IMR-90 (cell line): ENCODE measurements at places on chromosomes 3 and 15. TPM values are rescaled to one million over a fixed set of nuclear protein-coding genes. Genes with fewer than 3 reads are reported as not detected.
A peak's percentile ranks its signal among the peaks of the same experiment; 100 is the strongest.

The KCNMB2 gene
- not detected in 2 replicates for total RNA-seq

The CCNB2 gene
- 52.5 and 57.2 TPM in 2 replicates for total RNA-seq

DNA sequence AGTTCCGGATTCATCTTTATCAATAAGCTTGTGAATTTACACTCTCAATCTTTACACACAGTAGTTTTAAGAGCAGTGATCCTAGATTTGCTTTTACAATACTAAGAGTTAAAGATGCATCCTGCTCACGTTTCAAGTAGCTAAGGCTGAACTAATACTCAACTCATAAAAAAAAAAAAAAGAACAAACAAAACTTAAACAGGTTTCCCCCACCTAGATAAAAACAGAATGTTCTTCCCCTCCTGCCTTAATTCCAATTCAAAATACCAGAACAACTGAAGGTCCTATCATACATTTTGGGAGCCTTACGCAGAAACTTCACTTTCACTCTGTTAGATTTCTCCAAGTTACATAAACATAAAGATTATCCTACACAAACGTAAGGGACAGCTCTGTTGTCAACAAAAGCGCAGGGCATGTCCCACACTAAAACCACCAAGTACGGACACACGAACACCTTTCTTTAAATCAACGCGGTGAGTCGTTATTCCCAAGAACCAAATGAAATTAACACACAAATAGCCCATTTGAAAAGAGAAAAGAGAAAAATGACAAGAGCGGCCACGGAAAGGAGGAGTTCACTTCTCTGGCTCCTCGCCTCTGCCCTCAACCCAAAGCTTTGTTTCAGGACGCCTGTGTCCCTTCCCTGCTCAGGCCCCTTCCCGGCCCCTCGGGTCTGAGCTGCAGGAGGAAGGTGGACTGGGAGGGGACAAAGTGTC is 941 bp downstream of the CBLB start:
- DNase-seq, result no peak

The GPR15 gene
- total RNA-seq, result not detected in 2 replicates

GRCh38 chr3:52724511-52724910 is 18.6 kb downstream of the SPCS1 start:
- DNase-seq, result no peak

The CYP1A2 gene
- not detected in 2 replicates for total RNA-seq

GRCh38 chr3:28232659-28233058 is 8.8 kb upstream of the CMC1 start:
- DNase-seq, result no peak

DNA sequence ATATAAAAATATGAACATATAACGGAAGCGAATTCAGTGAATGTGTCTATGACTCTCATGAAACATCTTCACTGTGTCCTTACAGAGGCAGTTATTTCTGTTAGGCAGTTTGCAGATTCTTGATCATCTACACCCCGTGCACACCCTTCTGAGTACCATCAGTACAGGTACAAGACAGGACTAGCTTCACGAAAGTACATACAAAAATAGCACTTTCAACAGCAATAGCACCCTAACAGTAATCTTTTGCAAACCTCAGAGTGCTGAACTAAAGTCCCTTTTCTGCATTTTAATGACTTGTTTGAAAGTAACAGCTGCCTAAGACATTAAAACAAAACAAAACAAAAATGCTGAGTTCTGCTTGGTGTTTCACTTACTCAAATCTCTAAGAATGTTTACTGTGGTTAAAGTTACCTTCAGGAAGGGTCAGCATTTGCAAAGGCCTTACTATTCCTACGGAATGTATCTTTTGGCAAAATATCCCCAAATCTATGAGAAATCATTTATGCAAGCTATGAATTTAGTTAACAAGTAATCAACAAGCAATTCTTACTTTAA is 104.1 kb downstream of the CNTN3 start:
- no peak for DNase-seq

DNA sequence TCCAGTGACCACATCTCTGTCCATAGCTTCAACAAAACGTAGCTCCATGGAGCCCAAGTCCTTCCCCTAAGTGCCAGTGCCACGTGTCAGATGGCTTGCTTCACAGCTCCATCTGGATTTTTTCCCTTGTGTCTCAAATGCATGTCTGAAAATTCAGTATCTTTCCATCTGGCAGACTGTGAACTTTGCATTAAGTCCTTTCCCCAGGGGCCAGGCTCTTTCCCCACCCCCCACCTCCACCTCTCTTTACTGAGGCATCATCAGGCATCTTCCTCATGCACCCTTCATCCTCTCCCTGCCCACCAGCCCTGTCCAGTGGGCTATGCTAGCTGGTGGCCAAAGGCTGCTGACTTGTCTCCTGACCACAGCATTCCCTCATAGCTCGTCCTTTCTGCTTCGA is 53.7 kb downstream of the PDIA5 start:
- DNase-seq, result no peak

GRCh38 chr15:31270767-31271166 is 55.9 kb upstream of the KLF13 start:
- no peak for DNase-seq

- DNase-seq, result no peak
Measured at GRCh38 chr3:132342183-132342582, 25.0 kb downstream of the ACP3 start.

- no peak for DNase-seq
Measured at GRCh38 chr3:165636684-165637015, 200.6 kb downstream of the BCHE start.

The PARL gene
- total RNA-seq, result 35.5 and 44.2 TPM in 2 replicates

The FAM107A gene
- not detected in 2 replicates for total RNA-seq

- no peak for DNase-seq
Measured at GRCh38 chr3:32216172-32216783, 22.2 kb upstream of the CMTM8 start.

DNA sequence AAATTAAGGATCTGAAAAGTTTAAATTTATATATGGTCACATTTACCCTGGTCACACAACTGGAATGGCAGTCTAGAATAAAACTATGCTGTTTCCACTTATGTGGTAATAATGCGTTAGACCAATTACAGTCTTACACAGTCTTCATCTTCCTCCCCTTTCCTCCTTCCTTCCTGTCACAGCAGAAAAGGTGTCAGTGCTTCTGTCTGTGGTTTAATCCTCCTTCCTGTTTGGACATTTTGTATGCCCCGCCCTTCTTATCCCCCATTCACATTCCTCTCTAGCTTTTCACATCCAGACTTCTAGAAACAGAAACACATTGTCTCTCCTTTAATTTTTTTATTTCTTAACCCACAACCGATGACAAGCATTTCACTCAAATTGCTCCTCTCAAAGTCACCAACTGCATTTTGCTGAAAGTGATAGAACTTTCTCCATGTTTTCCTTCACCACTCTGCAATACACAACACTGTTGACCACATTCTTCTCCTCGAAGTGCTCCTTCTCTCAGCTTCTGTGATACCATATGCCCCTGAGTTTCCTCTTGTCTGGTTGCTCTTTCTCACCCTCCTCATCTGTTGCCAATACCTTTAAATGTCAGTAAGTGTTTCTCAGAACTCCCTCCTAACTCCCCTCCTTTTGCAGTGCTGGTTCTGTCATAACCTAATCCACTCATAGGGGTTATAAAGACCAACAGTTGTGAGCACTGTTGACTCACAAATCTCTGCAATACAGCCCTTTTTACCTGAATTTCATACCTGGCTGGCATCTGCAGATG is 271.6 kb downstream of the UBE2E2 start:
- no peak for DNase-seq

The KLHL40 gene
- total RNA-seq, result not detected in 2 replicates

DNA sequence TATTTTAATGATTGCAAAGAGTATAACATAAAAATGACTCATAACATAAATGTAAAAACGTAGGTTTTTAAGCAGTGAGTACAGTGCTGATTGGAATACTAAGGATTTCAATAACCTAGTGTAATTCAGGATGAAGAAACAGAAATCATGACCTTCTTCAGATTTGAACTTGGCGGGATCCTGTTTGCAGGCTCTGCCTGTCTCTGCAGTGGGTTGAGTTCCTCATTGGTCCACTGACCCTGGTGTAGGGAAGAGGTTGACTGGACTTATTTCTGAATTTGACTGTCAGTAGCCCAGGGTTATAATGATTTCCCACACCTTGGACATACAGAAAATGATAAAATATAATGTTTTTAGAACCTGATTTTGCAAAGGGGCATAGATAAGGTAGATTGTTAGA is 171.7 kb downstream of the FNDC3B start:
- peak; percentile 25 for DNase-seq

- DNase-seq, result no peak
Measured at GRCh38 chr15:44084171-44084570, 110.9 kb downstream of the FRMD5 start.

DNA sequence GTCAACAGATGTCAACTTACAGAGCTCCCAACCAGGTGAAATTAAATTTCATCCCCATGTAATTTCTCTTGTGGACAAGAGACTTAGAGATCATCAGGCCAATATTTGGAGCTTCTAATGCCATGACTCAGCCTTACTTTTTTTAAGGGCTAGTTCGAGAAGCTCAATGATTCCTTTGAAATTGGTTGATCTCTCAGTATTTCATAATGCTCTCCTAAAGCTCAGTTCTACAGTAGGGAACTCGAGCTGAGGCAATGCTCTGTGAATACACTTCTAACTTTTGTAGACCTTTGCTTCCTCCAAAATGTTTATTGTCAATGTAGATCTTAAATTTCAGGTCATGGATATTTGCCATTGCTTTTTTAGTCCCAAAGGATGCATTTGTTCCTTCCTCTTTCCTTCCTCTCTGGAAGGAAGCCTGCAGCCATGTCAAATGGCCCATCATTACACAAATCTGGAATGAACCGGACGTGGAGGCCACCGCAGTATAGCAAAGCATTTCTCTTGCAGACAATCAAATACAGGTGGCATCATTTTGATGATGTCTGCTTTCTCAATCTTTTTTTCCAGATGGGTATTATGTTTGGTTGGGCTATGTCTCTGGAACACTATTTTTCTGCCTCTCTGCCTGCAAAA is 28.3 kb downstream of the STARD5 start:
- no peak for DNase-seq

The SPTSSB gene
- total RNA-seq, result not detected in 2 replicates

DNA sequence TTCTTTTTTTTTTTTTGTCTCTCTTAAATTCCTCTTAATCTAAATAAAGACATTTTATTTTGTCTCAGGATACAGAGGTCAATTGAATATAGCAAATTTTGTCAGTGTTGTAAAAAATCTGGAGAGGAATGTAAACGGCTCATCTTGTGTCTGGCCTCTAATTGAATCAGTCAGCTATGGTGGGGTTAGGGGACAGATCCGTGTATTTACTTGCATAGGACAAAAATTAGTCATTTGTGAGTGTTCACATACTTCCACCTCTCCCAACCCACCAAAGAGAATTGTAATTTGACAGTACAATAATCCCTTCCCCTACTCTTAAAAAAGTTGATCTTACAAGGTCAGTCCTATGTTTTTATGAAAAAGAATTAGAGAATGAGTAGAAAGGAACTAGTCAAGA is 18.3 kb downstream of the PPARG start:
- DNase-seq, result peak; percentile 24

The DNAH12 gene
- under 0.01 TPM in 2 replicates for total RNA-seq

The PATL2 gene
- not detected in 2 replicates for total RNA-seq

GRCh38 chr15:79133309-79133708 is 42.7 kb upstream of the RASGRF1 start:
- DNase-seq, result no peak

DNA sequence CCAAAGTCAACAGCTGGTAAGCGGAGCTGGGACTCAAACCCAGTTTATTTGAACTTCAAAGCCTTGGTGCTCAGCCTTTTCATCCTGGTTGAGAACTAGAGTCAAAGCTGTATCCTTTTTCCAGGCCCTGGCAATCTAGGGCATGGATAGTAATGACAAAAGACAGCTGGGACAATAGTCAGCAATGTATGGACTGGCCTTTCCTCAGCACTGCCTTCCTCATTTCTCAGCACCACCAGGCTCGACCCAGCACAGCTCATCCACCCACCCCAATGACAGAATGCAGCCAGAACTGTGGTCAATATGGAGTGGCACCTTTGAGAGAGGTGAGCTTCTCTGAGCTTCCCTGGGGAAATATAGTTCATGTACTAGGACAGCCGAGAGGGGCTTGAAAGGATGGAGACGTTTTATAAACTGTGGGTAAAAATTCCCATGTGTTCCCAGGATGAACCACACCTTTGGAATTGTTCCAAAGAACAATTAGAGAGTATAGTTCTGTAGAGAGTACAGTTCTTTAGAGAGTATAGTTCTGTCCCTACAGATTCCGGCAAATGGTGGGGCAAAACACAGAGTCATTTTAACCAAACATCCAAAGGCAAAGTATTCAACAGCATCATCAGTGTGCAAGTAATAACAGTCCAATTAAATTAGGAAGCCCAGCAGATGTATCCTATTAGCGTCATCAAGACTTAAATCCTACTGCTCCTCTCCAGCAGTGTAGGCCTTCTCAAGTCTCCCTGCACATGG is 30.2 kb upstream of the IREB2 start:
- no peak for DNase-seq

DNA sequence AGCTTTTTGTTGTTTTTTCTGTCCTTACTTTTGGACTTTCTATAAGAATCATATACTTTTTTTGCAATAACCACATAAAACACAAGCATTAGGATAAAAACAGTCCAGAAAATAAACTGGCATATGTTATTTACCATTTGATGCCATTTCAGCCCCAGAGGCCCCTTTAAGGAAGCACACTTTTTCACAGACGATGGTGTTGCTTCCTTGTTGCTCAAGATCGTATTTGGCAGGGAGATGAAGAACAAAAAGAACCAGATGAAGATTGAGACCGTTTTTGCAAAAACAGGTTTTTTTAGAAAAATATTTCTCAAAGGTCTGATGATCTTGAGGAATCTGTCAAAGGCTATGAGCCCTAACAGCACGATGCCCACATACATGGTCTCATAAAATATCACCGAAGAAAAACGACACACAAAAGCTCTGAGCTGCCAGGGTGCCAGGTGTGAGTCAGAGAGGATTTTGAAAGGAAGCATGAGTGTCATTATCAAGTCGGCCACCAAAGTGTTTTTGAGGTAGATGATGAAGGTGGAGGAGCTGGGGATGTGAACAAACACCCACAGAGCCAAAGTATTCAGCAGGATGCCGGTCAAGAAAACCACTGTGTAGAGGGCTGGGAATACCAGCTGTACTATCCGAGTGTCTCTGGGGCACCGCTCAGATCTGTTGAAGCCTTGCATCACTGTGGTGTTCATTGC is 902 bp downstream of the P2RY13 start:
- no peak for DNase-seq

- peak; percentile 70 for DNase-seq
Measured at GRCh38 chr15:48858401-48858800, 19.5 kb upstream of the EID1 start.

The FBXW12 gene
- not detected in 2 replicates for total RNA-seq
